CD4-positive, alpha-beta T cell treated with Interleukin-6 for 4 hours (primary cell): ENCODE measurements at places on chromosomes 2 and 18.

- no peak for DNase-seq
These were observed 63.9 kb upstream of the EDAR start for GRCh38 chr2:109052922-109053321.

DNA sequence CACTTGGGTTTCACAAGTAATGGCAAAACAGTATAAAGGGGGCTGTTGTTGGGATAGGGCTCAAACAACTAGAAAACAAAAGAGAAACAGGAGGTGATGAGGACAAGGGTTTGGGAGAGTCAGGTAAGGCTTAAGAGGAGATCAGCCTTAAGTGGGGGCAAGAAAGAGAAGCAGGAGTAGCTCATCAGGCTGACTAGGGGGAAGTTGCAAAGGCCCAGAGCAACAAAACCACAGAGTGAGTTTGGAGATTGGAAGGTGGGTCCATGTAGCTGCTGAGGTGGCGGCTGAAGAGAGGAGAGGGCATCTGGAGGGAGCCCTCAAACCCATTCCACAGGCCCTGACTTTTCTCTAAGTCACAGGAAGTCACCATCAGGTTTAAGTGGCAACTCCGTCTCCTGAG lies 126.0 kb downstream of the MREG start:
- DNase-seq, result no peak

DNA sequence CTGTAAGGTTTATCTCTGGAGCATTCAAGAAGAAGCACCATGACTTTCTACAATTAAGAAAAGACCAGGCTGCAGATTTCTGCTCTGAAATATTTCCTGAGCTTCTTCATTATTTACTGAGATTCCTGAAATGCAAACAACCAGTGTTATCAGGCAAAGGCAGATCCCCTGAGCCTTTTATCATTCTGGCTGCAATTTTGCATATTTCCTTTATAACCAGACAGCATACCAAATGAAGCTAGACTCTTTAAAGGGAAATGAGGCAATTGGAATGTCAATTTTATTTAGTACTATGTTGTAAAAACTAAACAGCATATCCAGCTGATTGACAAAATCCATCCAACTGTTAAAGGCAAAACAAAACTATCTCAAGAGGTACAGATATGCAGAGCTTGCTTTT lies 372.5 kb downstream of the RIT2 start:
- DNase-seq, result no peak

DNA sequence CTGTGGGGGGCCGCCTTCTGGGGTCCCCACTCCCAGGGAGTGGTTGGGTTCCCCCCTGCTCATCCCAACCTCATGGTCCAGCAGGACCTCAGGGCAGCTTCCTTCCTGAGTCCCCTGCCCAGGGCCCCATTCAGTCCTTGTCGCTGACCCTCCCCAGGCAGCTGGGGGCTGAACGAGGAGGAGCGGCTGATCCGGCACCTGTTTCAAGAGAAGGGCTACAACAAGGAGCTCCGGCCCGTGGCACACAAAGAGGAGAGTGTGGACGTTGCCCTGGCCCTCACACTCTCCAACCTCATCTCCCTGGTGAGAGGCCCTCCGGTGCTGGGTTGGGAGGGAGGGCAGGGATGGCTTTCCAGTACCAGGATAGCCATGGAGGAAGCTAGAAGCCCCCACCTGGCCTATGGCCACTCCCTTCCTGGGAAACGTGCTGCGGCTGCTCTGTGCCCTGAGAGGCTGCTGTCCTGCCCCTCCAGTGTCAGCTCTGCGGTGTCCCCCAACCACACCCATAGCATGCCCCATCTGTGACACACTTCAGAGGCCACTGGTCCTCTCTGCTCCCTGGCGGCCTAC lies 497 bp downstream of the CHRND start:
- DNase-seq, result no peak

- DNase-seq, result no peak
These were observed 231.4 kb downstream of the SEPTIN10 start for GRCh38 chr2:109382226-109382895.

- DNase-seq, result peak; percentile 93
These were observed 99.0 kb downstream of the ZFP36L2 start for GRCh38 chr2:43127208-43127940.

DNA sequence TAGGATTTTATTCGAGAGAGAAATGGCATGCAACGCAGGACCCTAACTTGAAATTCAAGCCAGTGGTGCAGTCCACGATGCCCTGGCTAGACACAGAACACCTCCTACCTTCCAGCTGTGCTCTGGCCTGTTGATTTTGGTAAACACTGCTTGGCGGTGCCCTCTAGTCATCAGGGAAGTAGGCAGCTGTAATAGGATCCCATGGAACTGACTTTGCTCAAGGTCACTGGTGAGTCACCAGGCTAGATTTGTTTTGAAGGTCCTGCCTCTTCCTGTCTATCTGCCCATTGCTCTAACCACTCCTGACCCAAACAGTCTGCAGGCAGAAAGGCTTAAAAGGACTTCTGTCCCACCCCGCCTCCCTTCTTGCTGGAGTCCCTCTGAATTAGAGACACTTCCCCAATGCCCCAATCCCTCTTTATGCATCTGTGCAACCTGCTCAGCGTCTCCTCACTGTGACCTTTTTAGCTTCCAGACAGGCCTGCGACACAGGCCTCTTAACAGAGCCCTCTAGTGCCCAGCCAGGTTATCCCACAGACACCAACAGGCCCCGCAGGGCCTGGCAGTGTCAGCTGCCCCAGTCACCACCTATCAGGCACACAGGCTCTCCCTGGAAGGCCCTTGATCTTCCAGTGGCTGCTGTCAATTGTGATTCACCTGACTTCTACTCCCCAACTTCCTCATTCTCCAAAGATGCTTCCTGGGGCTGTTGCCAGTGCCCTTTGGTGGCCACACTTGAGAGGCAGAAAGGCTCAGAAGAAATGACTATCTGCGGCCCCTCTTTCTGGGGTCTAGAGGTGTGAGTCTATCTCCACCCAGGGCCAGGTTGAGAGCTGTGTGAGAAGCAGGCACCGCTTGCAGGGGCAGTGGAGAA lies 5.2 kb downstream of the TMEM127 start:
- peak; percentile 36 for DNase-seq

DNA sequence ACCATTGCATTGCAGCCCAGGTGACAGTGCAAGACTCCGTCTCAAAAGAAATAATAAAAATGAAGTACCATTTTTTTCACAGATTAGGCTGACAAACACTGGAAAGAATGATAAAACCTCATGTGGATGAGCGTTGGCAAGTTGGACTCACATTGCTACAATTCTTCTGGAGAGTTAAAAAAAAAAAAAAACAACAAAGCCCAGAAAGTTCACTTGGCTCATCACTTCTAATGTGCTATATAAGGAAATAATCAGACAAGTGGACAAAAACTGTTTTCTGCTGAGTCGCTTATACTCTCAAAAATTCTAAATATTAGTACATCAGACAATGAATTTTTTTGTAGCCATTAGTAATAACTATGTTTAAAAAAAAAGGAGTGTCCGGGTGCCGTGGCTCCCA lies 38.4 kb downstream of the PKP4 start:
- DNase-seq, result no peak

GRCh38 chr2:20567926-20568179 lies 83.0 kb downstream of the HS1BP3 start:
- no peak for DNase-seq

DNA sequence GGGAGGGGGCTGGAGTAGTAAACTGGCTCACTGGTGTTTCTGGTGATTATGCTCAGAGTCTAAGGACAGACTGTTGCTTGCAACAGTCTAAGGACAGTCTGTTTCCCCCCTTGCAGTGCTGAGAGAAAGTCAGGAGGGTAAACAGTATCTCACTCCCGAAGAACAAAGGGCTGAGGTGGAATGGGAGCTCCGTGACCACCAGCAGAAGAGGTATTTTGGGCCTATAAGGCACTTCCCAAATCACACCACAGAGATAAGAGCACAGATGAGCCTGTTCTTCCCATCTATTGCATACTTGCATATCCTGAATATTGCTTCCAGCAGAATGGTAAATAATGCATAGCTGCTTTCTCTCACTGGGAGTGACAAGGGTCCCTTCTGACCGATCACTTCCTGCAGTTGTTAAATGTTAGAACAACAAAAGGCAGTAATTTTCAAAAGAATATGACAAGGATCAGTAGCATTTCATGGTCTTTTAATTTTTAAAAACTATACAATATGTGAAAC lies 160.4 kb upstream of the LYPD1 start:
- DNase-seq, result no peak

GRCh38 chr18:74797577-74798151 lies 200.0 kb downstream of the ZNF407 start:
- DNase-seq, result no peak

DNA sequence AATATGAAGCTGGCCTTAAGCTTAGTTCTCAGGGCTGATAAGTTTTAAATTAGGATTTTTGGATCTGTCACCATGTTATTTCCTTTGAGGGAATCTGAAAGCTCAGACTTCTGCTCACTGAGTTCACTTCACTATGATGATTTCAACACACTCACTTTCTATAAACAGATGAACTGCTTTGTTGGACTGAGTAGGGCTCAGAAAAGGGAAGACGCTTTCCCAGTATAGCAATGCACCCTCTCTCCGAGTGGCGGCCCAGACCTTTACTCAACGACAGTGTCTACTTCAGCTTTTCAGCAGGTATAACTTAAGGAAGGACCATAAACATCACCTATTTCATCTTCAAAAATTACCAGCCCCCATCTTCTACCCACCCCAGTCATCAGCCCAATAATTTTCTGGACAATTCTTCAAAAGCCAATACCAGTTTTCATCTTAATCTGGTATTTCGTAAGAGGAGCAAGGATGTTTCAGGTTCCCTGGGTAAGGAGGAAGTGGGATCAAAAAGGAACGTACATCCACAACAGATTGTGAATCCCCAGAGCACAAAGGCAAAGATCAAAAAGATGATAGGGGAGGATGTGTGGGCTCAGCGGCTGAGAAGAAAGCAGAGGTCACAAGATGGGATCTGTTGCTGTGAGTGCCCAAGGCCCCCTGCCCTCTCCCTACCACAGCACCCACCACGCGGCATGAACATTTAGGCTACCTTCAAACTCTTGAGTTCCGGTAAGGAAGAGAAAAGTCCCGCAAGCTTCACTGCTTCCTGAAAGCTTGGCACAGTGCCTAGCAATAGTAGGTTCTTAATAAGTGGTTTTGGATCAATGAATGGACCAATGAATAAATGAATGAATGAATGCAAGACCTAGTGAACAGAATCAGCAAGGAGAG lies 41.9 kb downstream of the LPIN2 start:
- peak; percentile 57 for DNase-seq

DNA sequence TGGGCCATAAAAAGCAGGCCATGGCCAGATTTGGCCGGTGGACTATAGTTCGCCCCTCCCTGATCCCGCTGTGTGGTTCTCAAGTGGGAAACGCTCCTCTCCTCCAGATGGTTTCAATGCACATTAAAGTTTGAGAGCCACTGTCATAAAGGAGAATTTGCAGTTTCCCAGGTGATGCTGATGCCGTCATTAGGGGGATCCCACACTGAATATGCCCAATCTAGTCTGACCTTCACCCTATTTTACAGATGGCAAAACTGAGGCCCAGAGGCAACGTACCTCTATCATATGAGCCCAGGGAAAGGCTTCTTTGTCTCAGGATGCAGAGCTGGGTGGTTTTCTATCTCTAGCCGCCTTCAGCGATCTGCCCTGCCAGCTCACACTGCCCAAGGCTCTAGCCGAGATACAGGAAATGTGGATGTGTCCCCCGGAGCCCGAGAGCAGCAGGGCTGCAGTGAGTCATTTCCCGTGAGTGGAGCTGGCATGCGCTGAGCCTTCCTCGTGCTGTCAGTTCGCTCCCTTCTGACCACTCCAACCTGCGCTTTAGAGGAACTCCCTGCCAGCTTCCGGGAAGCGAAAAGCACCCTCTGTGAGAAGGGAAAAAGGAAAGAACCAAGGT lies 116.2 kb downstream of the SMAD7 start:
- peak; percentile 80 for DNase-seq

DNA sequence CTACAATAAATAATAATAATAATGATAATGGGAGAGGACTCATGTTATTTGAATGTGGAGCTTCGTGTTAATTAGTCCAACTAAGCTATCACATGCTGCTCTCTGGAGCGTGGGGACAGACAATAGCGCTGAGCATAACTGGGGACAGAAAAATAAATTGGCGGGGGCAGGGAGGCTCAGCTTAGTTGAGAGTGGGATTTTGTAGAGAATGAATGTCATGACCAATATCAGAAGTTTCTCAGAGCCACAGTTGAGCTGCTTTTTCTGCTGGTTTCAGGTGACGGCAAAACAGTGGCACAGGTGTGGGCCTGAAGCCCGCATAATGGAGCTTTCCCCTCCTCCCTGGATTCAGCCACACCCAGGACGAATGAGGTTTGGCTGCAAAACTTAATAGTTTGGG lies 111.1 kb upstream of the CAB39 start:
- DNase-seq, result no peak

- no peak for DNase-seq
These were observed 97.7 kb upstream of the PKDCC start for GRCh38 chr2:41949883-41950665.

- no peak for DNase-seq
These were observed 56.5 kb downstream of the TET3 start for GRCh38 chr2:74041182-74041581.

GRCh38 chr2:169189132-169189531 lies 119.8 kb downstream of the DHRS9 start:
- no peak for DNase-seq

GRCh38 chr18:59945544-59945943 lies 45.7 kb downstream of the PMAIP1 start:
- no peak for DNase-seq

GRCh38 chr2:43478412-43479086 lies 117.3 kb downstream of the THADA start:
- no peak for DNase-seq
